T-cell (primary cell): ENCODE measurements at places on chromosomes 4 and X. TPM values are rescaled to one million over a fixed set of nuclear protein-coding genes. Genes with fewer than 3 reads are reported as not detected.

- no peak for DNase-seq
- H3K4me1 ChIP-seq = peaks cover 4% of the 10 kb centered on the region
- H3K36me3 ChIP-seq = no peaks in the 10 kb centered on the region
- H3K4me3 ChIP-seq = no peak overlapping the region
- no peak overlapping the region for H3K27ac ChIP-seq
- no peaks in the 10 kb centered on the region for H3K27me3 ChIP-seq
These were observed 57.0 kb upstream of the SORCS2 start for GRCh38 chr4:7135389-7135746.

DNA sequence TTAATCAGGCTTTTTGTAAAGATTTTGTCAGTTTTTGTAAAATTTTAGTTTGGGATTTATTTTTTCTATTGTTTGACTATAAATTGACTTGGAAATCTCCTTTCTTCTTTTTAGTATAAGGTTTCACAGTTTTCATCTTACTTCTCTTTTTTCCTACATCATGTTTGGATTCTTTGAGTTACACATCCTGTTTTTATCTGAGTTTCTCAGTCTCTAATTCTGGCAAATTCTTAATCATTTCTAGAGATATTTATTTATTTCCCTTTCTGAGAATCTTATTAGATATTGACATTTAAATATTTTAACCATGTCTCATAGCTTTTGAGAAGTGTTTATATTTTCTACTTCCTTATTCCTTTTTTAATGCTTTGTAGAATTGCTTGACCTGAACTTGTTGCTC lies 20.7 kb downstream of the USP53 start:
- DNase-seq = no peak
- H3K4me1 ChIP-seq = peaks cover 5% of the 10 kb centered on the region
- H3K4me3 ChIP-seq = no peak overlapping the region

The SLC4A4 gene
- total RNA-seq = 3.2 TPM

DNA sequence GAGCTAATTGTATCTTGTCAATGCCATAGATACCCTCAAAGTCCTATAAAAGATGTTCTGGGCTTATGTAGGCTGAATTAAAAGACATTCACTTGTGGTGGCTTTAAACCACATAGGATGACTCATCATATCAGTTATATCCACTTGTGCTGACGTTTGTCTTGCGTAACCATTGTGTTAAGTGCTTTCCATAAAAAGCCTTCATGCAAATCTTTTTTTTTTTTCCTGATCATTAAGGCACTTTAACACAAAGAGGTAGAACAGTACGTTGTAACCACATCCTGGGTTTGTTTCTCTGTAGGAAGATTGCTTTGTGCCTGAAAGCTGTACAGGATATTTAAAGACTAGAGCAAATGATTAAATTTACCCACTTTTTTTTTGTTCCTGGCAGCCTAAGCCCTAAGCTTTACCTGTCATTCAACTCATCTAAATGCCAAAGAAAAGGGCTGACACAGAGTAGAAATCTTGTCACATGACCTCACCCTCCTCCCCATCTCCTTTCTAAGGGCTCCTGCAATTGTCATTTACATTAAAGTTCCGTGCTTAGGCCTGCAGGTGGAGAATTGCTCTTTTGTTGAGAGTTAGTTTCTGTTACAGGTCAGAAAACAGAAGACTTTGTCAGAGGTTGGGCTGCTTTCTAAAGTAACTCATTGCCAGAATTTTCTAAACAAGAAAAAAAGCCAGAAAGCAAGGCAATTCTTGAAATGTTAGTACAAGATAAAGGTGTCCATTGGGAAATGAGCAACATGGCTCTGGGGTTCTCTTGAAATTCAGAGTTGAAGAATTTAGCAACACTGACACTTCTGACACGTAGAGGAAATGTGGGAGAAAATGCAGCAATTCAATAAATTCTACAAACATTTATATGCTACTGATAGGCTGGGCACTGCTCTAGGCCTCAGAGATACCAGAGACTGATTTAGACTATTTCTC lies 555.6 kb downstream of the PPARGC1A start:
- H3K27me3 ChIP-seq = no peaks in the 10 kb centered on the region
- peak overlapping the region; percentile 66 for H3K27ac ChIP-seq
- peaks cover 7% of the 10 kb centered on the region for H3K4me1 ChIP-seq
- no peak overlapping the region for H3K4me3 ChIP-seq

The ADGRG4 gene
- not detected for total RNA-seq

GRCh38 chr4:123381996-123382395 lies 14.6 kb upstream of the SPRY1 start:
- DNase-seq = no peak
- no peaks in the 10 kb centered on the region for H3K27me3 ChIP-seq
- H3K36me3 ChIP-seq = no peaks in the 10 kb centered on the region
- no peak overlapping the region for H3K27ac ChIP-seq

The TBX22 gene
- not detected for total RNA-seq
